ENCODE measurements at places on chromosomes 2 and 18. TPM values are rescaled to one million over a fixed set of nuclear protein-coding genes. Genes with fewer than 3 reads are reported as not detected.

Gene SERPINB2
- total RNA-seq: 6.2 TPM

Gene CTIF
- 11.0 TPM for total RNA-seq

Gene ERFE
- 0.30 TPM for total RNA-seq

Gene CDH2
- 135 TPM for total RNA-seq

Gene GALNT5
- total RNA-seq: under 0.01 TPM

Gene ANTXR1
- total RNA-seq: 7.5 TPM

Gene CCL20
- 0.65 TPM for total RNA-seq

Gene CKAP2L
- 4.2 TPM for total RNA-seq

Gene IL36G
- total RNA-seq: not detected

Gene LINC00305
- not detected for total RNA-seq

Gene GREB1L
- total RNA-seq: under 0.01 TPM

Gene CTAGE1
- not detected for total RNA-seq

Gene AQP12A
- not detected for total RNA-seq

Gene STK36
- total RNA-seq: 7.1 TPM

Gene ARHGAP15
- total RNA-seq: not detected

Gene TEX44
- total RNA-seq: not detected

Gene GBX2
- 2.9 TPM for total RNA-seq

Gene ANKRD30B
- not detected for total RNA-seq

Gene RAB10
- total RNA-seq: 80.2 TPM

Gene TMEM198
- not detected for total RNA-seq

Gene GPR45
- total RNA-seq: not detected

Gene PSMG2
- total RNA-seq: 82.2 TPM

Gene SLC23A3
- total RNA-seq: 0.65 TPM

Gene TNFAIP6
- total RNA-seq: 0.91 TPM

Gene VPS4B
- 61.7 TPM for total RNA-seq

Gene LBX2
- total RNA-seq: 1.6 TPM

Gene LAMA1
- total RNA-seq: 0.32 TPM

Gene ANO7
- 0.15 TPM for total RNA-seq

Gene RNF125
- total RNA-seq: 0.30 TPM

Gene ANKRD53
- 0.32 TPM for total RNA-seq

Gene IL37
- total RNA-seq: not detected

Gene IL36RN
- total RNA-seq: not detected

Gene INHA
- not detected for total RNA-seq

Gene DES
- total RNA-seq: 1.2 TPM

Gene LIMS1
- 137 TPM for total RNA-seq

Gene TDRD15
- under 0.01 TPM for total RNA-seq

Gene TRIP12
- total RNA-seq: 189 TPM

Gene G6PC2
- not detected for total RNA-seq

Gene TUBA3E
- total RNA-seq: not detected

Gene IL18RAP
- not detected for total RNA-seq

Gene PGAP1
- 7.6 TPM for total RNA-seq

Gene ZFAND2B
- total RNA-seq: 21.6 TPM

Gene GDF7
- total RNA-seq: 5.5 TPM

Gene FAP
- total RNA-seq: 7.1 TPM

Gene KRTCAP3
- total RNA-seq: not detected

Gene PSMA8
- total RNA-seq: not detected
